Activated naive CD4-positive, alpha-beta T cell treated with anti-CD3 and anti-CD28 coated beads, Interleukin-2, amount 50 U/mL, for 72 hours (primary cell): ENCODE measurements at places on chromosomes 6 and 20. TPM values are rescaled to one million over a fixed set of nuclear protein-coding genes. Genes with fewer than 3 reads are reported as not detected.

MOG gene
- not detected for total RNA-seq

DNA sequence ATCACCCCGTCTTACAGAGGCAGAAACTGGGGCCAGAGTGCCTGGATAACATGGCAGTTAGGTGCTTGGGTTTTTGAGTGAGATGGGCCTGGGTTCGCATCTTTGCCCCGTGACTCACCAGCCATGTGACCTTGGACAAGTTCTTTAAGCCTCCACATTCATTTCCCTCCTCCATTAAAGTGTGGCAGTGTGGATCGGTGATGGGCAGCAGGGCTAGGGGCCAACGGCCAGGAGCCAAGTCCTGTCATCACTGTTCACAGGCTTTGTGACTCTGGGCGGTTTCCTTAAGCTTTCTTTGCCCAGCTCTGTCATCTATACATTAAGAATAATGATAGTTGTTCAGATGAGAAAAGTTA is 85.5 kb upstream of the PMEPA1 start:
- no peak for DNase-seq

- no peak for DNase-seq
Observed at GRCh38 chr20:38880952-38881735, 45.1 kb upstream of the FAM83D start.

GRCh38 chr20:63234693-63235398 is 859 bp upstream of the BIRC7 start:
- no peak for DNase-seq

DNA sequence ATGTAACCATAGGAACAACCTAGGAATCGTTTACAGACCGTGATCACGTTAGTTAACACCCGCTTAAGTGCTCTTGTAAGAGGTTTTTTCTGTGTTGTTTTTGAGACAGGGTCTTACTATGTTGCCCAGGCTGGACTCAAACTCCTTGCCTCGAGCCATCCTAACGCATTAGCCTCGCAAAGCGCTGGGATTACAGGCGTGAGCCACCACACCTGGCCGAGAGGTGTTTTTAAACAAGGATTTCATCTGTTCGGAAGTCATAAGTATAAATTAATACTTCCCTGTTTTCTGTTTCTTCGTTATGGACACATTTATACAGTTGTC is 727 bp downstream of the MRS2 start:
- no peak for DNase-seq

GRCh38 chr20:24751551-24751950 is 197.5 kb upstream of the CST7 start:
- no peak for DNase-seq
